ENCODE measurements at places on chromosomes 5 and 9.

- DNase-seq = no peak
Measured at GRCh38 chr5:139388198-139388821, 1.4 kb downstream of the MZB1 start.

DNA sequence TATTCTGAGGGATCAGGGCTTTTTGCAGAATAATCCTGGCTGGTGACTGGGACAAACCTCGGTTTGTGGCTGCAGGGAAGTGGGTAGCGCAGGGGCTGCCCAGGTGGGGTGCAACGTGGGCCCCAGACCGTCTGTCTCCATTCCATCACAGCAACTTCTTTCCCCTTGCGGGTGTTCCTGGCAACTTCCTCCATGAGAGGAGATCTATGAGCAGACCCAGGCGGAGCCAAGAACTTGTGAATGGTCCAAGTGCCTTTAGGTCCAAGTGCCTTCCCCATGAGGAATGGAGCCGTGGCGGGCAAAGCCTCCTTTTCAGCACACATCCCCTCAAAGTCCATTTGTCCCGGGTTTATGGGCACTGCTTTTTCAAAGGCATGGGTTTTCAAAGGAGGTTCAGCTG lies 136.5 kb downstream of the PHF2 start:
- no peak for DNase-seq

DNA sequence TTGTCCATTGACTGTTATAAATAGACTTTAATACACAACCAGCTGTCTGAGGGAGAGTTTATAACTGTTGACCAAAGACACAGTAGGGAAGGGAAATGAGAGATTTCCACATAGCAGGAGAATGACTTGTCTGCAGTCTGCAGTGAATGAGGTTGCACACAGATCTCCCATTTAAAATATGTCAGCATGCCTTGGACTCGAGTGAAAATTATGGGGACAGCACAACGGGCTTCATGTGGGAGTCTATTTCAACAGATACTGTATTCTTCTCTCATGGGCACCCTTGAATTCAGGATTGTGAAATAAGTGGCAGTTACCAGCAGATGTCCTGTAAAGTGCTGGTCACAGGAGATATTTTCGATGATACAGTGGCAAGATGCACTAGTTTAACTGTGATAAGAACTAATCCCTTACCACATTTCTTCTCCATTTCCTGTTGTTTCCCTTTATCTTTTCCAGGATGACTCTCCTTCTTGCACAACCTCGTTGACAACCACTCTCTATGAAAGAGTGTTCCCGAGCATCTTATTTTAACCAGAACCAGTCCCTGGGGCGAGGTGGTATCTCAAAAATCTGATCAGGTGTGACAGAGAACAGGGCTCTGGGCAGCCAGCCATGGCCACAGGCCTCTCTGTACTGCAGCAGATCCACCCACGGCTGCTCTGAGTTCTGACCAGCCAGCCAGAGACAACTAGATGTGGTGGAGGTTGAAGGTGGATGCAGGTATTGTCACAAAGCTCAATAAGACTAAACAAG lies 51.5 kb upstream of the MAP3K1 start:
- DNase-seq = no peak

DNA sequence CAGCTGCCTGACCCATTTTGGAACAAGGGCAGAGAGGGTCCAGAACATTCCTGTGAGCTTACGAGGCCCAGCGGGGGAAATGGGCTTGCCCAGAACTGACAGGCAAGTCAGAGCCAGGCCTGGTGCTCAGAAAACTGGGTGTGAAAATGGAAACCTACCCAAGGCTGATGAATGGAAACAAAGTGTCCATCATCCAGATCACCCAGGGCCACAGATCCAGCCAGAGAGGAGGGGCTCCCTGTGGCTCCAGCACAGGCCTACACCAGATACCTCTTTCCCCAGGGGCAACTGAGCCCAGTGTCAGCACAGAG lies 3.1 kb downstream of the CLTB start:
- DNase-seq = no peak

GRCh38 chr5:1732945-1733344 lies 66.7 kb downstream of the MRPL36 start:
- no peak for DNase-seq

- DNase-seq = no peak
Measured at GRCh38 chr5:179294891-179295777, 50.1 kb downstream of the ADAMTS2 start.

DNA sequence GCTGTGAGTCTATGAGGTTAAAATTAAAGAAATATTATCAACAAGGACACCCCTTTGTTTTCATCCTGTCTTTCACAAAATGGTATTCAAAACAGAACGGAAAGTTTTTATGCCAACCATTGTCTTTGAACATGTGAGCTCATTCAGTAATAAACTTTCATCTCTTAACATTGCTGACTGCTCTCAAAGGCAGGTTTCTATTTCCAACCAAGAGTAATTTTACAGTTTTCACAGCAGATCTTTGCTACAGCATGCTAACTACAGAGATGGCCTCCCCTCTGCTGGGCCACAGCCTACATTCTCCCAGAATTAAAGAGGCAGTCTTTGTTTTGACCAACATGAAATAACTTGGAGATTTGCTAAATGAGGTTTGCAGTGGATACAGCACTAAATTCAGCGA lies 101.5 kb downstream of the DMRT2 start:
- no peak for DNase-seq

GRCh38 chr5:158609333-158610050 lies 490.2 kb downstream of the EBF1 start:
- DNase-seq = no peak

GRCh38 chr9:92603100-92603499 lies 66.8 kb downstream of the IPPK start:
- no peak for DNase-seq

All from activated gamma-delta T cell treated with Interleukin-2 at 50 U/mL for 16 hours (primary cell).